ENCODE measurements at places on chromosomes 16 and 17. TPM values are rescaled to one million over a fixed set of nuclear protein-coding genes. Genes with fewer than 3 reads are reported as not detected.

GRCh38 chr17:81386141-81386645, 9.1 kb upstream of the BAHCC1 start:
- DNase-seq = no peak

GRCh38 chr16:12094537-12095265, 118.2 kb downstream of the SNX29 start:
- DNase-seq = no peak

DNA sequence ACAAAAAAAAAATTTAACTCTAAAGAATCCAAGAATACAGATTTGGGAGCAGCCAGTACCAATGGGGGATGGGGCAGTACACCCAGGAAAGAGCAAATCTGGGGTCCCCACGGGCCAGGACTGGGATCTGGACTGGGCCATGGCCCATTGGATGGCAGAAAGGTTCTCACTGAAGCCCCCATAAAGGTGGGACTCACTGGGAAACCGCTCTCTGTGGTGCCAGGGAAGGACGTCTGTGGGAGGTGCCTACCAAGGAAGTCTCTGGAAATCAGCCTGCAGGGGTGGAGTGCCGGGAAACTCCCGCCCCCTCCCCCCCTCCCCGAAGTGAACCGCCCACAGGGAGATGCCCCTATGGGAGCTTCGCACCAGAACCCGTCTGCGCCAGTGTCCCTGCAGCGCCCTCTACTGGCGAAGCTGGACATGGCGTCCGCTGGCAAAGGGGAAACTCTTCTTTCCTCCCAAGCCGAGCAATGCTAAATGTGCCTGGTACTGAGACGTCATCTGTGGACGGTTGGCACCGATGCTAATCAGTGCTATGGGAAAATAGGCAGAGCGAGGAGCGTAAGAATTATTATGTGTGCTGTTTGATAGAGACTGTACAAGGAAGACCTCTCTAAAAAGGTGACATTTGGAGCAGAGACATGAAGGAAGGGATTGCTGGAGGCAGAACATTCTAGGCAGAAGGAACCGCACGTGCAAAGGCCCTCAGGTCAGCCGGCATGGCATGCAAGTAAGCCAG, 671.1 kb downstream of the WWOX start:
- peak; percentile 22 for DNase-seq

Gene ZNF750
- not detected for total RNA-seq

DNA sequence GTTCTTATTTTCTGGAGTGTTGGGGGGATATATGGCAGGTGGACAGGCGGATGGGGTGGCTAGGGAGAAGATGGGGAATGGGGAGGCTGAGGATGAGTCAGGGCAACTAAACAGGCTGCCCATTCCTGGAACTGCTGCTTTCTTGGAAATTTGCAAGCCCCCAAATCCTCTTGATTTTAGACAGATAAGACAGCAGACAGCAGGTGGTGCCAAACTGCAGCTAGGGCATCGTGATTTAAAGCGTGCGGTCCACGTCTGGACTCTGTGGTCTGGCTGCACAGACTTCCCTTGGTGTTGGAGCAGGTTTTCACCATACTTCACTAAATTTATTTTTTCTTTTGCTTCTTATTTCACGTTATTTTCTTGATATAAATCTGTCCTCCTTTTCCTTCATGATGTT, 10.9 kb upstream of the KRT24 start:
- DNase-seq = peak; percentile 9

Gene PRSS8
- 0.08 TPM for total RNA-seq

- DNase-seq = no peak
Measured at GRCh38 chr16:67006930-67007658, 18.7 kb downstream of the CES4A start.

- no peak for DNase-seq
Measured at GRCh38 chr17:69907132-69907847, 167.7 kb upstream of the KCNJ16 start.

- DNase-seq = no peak
Measured at GRCh38 chr17:31469959-31470358, 78.5 kb downstream of the RAB11FIP4 start.

Gene ERBB2
- total RNA-seq = 87.4 TPM

DNA sequence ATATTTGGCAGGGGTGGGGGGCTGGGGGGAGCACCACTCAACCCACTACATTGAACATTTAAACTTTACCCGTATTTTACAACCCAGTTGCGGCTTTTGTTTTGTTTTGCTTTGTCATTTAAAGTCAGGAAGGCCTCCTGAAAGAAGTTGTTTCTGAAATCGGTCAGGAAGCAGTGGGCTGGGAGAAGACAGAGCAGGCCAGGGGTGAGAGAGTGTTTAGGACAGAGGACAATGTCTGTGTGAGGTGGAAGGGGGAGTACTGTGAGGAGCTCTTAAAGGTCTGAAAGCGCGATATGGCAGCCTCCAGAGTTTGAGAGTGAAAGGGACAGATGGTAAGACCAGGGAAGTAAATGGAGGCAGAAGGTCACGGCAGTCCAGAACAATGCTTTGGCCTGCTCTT, 6.1 kb upstream of the WFIKKN2 start:
- DNase-seq = no peak

Gene EME1
- 0.62 TPM for total RNA-seq

DNA sequence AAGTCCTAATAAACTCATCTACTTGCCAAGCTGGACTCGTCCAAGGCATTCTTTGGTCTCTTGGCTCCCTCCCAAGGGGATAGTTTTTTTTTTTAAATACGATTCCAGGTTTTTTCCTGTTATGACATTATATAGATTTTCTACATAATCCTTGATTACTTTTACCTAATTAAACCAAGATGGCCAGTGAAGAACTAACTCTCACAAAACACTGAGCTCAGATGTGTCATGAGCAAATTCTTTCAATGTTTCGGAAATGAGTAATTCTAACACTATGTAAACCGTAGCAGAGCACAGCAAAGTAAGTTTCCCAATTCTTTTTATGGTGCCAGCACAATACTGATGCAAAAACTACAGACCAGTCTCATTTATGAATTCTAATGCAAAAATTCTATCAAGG, 1.8 kb downstream of the ZNF23 start:
- DNase-seq = no peak

Gene SGSM2
- 69.9 TPM for total RNA-seq

DNA sequence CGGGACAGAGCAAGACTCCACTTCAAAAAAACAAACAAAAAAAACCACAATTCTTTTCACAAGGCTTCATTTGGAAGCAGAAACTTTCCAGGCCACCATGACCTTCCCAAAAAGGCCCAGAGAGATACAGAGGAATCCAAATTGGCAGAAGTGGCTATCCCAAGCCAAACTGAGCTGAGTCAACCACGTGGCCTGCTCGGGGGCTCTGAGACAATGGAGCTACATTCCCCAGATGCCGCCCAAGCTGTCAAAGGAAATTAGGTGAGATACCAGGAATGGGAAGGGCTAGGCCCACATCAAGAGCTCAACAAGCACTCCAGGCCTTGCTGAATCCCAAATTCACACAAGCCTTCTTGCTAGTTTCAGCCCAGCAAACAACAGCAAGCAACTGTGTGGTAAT, 5.7 kb upstream of the EXOSC6 start:
- peak; percentile 37 for DNase-seq

DNA sequence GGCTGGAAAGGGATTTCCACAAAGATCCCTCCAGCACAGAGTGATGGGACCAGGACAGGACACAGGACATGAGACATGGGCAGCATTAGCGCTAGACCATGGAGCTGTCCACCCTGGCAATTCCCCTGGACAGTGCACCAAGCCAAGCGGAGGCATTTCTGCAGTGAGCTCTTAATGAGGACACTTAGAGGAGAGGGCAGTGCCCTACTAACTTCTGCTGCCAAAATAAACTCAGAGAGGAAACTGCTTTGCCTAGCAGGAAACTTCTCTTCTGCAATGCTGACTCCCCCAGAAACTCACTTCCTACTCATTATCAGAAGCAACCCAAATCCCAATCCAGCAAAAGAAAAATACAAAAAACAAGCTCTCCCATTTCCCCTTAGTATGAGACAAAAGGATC, 119.2 kb downstream of the HS3ST2 start:
- DNase-seq = peak; percentile 7

Gene SERPINF2
- 0.67 TPM for total RNA-seq

GRCh38 chr17:37117373-37118142, 168.8 kb downstream of the AATF start:
- no peak for DNase-seq
